ENCODE measurements at places on chromosomes 2 and 18.

DNA sequence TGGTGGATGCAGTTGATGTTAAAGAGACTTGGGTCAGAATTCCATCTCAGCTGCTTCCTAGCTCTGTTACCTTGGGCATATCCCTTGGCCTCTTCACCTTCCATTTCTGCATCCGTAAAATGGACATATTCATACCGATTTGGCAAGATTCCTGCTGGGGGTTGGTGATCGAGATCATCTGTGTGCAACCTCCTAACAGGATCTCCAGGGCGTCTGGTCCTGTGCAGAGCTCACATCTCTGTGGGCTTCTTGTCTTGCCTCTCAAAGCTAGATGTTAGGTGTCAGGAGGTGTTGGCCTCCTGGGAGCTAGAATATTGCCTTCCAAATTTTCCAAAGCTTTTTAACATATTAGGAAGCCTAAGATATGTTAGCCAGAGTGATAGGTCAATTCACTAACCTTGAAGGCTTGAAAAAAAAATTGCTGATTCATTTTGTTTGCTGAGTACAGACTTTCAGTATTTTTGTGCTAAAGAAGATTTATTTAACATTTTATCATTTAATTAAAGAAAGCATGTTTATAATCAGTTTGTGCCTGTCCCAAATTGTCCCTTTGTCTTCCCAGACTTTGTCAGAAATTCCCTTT is 69.7 kb upstream of the ZNF516 start:
- DNase-seq = no peak

- DNase-seq = no peak
Measured at GRCh38 chr2:147546109-147546508, 298.7 kb upstream of the ACVR2A start.

- DNase-seq = peak; percentile 59
Measured at GRCh38 chr2:238256594-238257104, 16.8 kb upstream of the HES6 start.

- DNase-seq = no peak
Measured at GRCh38 chr2:238843476-238843875, 4.4 kb upstream of the TWIST2 start.

- no peak for DNase-seq
Measured at GRCh38 chr2:8659092-8659734, 22.6 kb upstream of the ID2 start.

- no peak for DNase-seq
Measured at GRCh38 chr2:52918551-52918950, 849.1 kb upstream of the CHAC2 start.

DNA sequence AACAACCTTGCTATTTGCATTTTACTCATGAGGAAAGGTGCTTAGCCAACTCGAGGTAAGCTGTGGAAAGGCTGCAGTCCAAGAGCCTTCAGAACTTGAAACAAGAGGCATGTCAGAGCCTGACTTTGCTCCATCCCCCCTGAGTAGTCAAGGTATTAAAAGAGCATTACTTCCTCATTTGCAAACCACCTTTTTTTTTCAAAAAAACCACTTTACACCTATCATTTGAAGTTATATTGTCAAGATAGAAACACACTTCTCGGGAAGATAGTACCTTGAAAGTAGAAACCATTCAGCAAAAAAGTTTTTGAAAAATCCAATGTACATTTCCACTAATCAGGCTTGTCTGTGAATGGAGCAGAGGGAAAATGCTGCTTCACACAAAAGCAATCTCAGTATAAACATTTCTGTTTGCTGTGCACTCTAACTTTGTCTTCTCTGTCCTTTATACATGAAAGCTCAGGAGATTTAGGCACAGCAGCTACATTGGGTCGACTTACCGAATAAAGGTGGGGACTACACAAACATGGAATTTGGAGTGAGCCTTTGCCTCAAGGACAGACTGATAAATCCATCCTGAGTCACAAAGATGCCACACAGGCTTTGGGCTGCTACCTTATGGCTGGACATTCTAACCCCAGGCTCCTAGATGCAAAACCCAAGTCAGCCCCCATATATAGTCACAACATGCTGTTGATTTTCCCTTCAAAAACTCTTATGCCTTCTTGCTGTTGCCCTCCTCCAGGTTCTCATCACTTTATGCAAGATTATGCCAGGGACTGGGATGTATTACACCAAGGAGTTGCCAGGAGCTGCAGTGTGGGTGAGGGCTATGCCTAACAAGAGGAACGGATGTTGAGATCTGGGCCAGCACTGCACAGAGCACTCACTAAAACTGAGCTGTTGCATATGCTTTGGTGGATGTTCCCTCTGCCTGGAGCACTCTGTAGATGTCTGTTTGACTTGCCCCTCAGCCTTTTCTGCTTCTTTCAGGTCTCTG is 41.4 kb upstream of the EML4 start:
- peak; percentile 51 for DNase-seq

GRCh38 chr2:8999102-8999446 is 4.4 kb downstream of the MBOAT2 start:
- no peak for DNase-seq

- no peak for DNase-seq
Measured at GRCh38 chr2:219664944-219665343, 37.5 kb downstream of the SLC4A3 start.

GRCh38 chr2:150624001-150624401 is 136.5 kb upstream of the RND3 start:
- no peak for DNase-seq

GRCh38 chr18:37332628-37333420 is 232.8 kb downstream of the CELF4 start:
- DNase-seq = no peak

GRCh38 chr2:180376066-180376465 is 369.0 kb upstream of the CWC22 start:
- no peak for DNase-seq
